ENCODE measurements at places on chromosomes 1 and 21. TPM values are rescaled to one million over a fixed set of nuclear protein-coding genes. Genes with fewer than 3 reads are reported as not detected.

DNA sequence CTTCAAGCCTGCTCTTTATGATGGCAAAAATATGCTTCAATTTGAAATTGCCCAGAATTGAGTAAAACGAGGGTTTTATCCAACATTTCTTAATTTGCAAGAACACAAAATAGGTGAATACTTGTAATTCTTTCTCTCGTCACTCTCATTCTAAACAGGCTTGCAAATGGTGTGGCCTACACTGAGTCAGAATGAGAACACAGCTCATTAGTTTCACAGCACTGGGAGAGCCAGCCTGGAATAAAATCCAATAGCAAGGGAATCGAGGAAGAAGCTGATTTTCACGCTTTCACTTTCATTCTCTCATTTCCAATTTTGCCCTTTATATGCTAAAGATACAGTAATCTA, 537.5 kb downstream of the LTN1 start:
- H3K27me3 ChIP-seq, result no peaks in the 10 kb centered on the region
- no peak overlapping the region for H3K27ac ChIP-seq
- H3K4me1 ChIP-seq, result no peaks in the 10 kb centered on the region
- H3K36me3 ChIP-seq, result no peaks in the 10 kb centered on the region
- no peak for DNase-seq

DNA sequence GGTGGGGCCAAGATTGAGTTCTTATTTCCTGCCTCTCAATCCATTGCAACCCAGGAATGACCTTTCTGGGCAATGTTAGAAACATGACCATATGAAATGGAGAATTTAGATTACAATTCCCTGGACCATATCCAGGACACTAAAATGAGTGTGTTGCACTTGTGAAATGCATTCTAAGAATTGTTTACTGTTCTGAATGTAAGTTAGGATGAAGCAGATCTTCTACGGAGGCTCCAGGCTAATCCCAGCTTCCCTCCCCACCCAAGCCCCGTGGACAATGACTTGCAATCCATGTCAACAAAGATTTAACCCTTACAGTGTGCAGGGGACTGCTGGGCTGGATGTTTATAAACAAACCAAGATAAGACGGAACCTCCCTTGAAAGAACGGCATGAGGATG, 31.7 kb upstream of the HAO2 start:
- DNase-seq, result peak; percentile 93
- H3K36me3 ChIP-seq, result no peaks in the 10 kb centered on the region
- H3K27ac ChIP-seq, result no peak overlapping the region
- H3K27me3 ChIP-seq, result no peaks in the 10 kb centered on the region
- H3K4me1 ChIP-seq, result no peaks in the 10 kb centered on the region

- peaks cover 6% of the 10 kb centered on the region for H3K4me1 ChIP-seq
- DNase-seq, result no peak
- peak overlapping the region; percentile 40 for H3K4me3 ChIP-seq
- no peaks in the 10 kb centered on the region for H3K36me3 ChIP-seq
Measured at GRCh38 chr1:44812822-44813543, 4.7 kb downstream of the BTBD19 start.

DNA sequence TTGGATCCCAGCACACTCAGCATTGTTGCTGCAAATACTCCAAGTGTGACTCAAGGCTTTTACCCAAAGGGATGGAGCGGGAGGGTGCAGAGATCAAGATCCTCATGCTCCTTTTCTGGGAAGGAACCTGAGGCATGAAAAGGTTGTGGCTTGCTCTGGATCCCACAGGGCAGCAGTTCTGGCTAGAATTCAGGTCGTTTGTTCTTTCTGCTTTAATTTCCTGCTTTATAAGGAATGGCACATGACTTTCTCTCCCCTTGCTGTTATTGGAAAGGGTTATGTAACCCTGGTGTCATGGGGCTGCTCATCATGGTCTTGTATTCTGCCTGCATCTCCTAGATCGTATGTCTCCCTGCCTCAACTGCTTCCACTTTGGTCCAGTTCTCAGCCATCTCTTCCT, 101.6 kb downstream of the NOS1AP start:
- H3K27ac ChIP-seq, result no peak overlapping the region
- no peaks in the 10 kb centered on the region for H3K36me3 ChIP-seq

DNA sequence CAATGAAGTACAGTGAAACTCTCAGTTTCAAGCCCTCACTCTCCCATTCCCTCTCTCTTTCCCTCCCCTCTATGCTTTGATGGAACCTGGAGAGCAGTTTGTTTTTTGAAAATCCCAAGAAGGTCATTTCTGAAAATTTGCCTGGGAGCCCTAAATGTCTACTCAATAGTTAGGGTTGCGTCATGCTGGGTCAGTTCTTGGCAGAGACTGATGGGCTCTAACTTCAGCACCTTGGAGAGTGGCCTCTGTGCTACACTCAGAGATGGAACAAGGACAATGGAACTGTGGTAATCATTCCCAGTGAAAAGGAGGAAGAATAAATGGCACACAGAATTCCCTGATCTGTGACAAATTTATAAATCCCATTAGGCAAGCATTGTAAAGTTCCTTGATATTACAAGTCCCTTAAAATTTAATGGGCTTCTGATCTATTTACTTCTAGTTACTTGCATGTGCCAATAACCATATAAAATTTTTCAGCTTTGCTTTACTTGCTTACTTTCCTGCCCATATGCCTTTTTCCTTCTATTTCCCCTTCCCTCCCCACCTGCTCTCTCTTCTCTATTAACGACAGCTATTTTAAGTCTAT, 182.9 kb upstream of the KCND3 start:
- no peak overlapping the region for H3K4me3 ChIP-seq
- H3K4me1 ChIP-seq, result no peaks in the 10 kb centered on the region
- no peaks in the 10 kb centered on the region for H3K36me3 ChIP-seq
- peak; percentile 62 for DNase-seq

DNA sequence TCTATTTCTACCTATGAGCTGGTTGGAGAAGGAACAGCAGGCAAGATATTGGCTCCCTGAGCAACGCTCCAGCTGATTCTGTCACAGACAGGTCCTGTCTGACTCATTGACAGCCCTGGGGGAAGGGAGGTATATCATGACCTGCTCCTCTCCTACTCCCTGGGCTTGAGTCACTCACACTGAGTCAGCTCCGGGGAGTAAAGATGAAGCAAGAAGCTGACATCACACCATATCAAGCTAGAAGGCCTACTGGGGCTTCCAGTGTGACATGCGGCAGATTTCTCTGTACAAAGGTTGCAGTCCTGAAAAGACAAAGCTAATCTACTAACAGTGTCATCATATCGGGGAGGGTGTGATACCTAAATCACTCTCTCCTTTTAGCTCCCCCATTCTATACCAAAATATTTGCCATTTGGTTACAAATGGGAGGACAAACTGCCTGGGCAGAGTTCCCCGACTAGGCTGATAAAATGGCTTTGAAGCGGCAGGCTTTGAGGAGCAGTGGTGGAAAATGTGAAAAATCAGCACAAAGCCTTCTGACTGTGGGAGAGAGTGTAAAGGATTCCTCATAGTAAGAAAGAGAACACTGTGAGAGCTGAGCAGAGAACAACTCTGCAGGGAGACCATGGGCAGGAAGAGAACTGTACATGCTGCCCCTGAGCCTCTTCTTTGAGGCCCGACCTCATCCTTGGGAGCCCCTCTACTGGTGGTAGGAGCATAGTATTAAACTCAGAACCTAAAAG, 15.5 kb downstream of the PI4KB start:
- no peak overlapping the region for H3K4me3 ChIP-seq
- peaks cover 14% of the 10 kb centered on the region for H3K4me1 ChIP-seq
- peaks cover 50% of the 10 kb centered on the region for H3K36me3 ChIP-seq
- DNase-seq, result no peak
- H3K27ac ChIP-seq, result peak overlapping the region; percentile 73
- H3K27me3 ChIP-seq, result no peaks in the 10 kb centered on the region

Gene ATP6V1G3
- total RNA-seq, result not detected

Gene ARMH1
- 16.7 TPM for total RNA-seq

Gene TAS1R1
- 0.21 TPM for total RNA-seq

Gene BPNT1
- 28.1 TPM for total RNA-seq

Gene TRIM58
- total RNA-seq, result 2.2 TPM

- H3K36me3 ChIP-seq, result no peaks in the 10 kb centered on the region
- no peaks in the 10 kb centered on the region for H3K4me1 ChIP-seq
- no peak overlapping the region for H3K4me3 ChIP-seq
Measured at GRCh38 chr1:239924741-239925350, 166.8 kb upstream of the FMN2 start.

DNA sequence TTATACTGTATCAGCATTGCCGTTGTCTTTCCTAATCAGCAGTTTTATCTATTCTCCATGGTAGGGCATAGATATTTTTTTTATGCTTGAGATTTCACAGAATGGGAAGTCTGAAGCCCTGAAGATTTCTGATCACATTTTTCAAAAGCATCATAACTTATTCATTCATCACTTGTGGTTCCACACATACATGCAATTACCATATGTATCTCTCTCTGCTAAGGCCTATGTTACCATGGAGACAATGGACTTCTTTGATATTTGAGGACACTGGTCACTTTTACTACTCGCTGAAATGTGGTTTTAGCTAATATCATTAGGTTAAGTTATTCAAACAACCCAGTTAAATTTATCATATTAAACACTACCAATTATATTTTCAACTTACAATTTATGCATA, 1827.0 kb downstream of the MRPL39 start:
- no peaks in the 10 kb centered on the region for H3K27me3 ChIP-seq
- no peak overlapping the region for H3K4me3 ChIP-seq
- H3K27ac ChIP-seq, result no peak overlapping the region
- no peaks in the 10 kb centered on the region for H3K36me3 ChIP-seq
- no peaks in the 10 kb centered on the region for H3K4me1 ChIP-seq

Gene PCP4L1
- total RNA-seq, result 3.6 TPM

DNA sequence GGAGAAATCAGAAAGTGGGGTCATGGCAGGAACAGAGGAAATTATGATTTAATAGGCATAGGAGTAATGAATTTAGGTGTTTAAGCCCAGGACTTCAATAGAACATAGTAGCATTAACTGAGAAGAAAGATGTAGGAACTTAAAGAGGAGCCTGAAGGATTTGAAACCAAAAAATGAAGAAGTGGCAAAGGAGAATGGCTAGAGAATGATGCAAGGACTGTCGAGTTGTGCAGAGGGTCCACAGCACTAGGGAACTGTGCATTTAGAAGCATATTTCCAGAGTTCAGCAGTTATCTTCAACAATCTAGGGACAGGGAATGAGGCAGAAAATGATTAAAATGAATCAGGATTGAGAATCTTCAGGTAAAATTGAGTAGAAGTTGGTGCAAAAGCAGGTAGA, 328.1 kb upstream of the LYPLAL1 start:
- H3K4me3 ChIP-seq, result no peak overlapping the region
- H3K36me3 ChIP-seq, result no peaks in the 10 kb centered on the region
- H3K27ac ChIP-seq, result no peak overlapping the region
- H3K27me3 ChIP-seq, result no peaks in the 10 kb centered on the region
- no peaks in the 10 kb centered on the region for H3K4me1 ChIP-seq
- no peak for DNase-seq

DNA sequence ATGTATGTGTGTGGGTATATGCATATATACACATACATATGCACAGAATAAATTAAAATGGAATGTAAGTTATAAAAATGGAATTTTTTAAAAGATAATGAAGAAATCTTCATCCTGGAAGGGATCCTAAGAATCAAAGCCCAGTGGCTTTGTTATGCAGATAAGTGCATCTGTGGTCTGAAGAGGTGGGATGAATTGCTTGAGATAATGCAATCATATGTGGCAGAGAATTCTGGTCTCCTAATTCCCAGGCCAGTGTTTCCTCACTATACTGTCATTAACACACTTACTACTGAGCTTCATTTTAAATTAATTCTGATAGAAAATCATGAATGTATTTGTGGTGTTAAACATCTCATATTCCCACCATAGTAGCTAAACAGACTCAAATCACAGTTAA, 86.7 kb upstream of the PRMT6 start:
- H3K36me3 ChIP-seq, result no peaks in the 10 kb centered on the region
- no peak overlapping the region for H3K4me3 ChIP-seq
- no peaks in the 10 kb centered on the region for H3K4me1 ChIP-seq

GRCh38 chr1:92961896-92962752, 862 bp upstream of the DIPK1A start:
- peak; percentile 64 for DNase-seq
- H3K27ac ChIP-seq, result peak overlapping the region; percentile 95
- H3K36me3 ChIP-seq, result no peaks in the 10 kb centered on the region
- peaks cover 6% of the 10 kb centered on the region for H3K27me3 ChIP-seq
- peaks cover 9% of the 10 kb centered on the region for H3K4me1 ChIP-seq

DNA sequence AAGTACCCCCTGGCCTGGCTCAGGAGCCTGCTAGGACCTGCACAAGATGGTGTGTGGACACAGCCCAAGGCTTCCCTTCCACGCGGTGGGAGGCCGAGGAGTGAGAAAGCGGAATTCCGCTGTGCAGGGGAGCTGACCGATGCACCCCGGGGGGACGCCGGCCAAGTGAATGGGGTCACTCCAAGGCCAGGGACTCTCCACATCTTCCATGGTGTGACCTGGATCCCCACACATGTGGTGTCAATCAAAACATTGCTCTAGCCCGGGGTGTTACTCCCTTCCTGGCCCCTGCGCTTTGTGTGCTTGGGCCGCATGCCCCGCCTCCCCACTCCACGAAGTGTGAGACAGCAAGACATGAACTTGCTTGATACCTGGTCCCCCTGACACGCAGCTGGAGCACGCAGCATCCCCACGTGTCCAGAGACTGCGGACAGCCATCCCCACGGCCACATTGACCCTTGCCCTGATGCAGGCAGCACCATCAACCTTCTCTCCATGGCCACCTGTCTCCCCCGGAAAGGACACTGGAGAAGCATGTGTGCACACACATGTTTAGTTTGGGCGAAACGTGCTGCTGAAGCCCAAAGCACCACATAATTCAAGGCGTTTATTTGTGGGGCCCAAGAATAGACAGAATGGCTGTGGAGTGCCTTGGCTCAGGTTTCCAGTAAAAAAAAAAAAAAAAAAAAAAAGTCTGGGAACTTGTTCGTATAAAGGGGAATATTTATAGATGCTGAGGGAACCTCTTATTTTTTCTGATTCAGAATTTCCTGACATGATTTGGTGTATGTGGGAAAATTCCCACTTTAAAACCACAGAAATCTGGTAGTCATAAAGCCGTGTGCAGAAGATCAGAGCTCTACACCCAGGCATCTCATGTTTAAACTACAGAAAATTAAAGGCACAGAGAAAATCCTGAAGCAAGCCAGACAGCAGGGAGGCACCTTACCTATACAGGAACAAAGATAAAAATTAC, 171.7 kb downstream of the HUNK start:
- H3K27ac ChIP-seq, result no peak overlapping the region
- H3K4me1 ChIP-seq, result no peaks in the 10 kb centered on the region
- no peak for DNase-seq

Gene TRAF3IP3
- total RNA-seq, result 6.9 TPM

Gene MAGI3
- total RNA-seq, result 54.9 TPM

Gene RNU1-1
- total RNA-seq, result 3,134 TPM

Gene OR10J1
- not detected for total RNA-seq
